ENCODE measurements at places on chromosomes 13 and 19.

DNA sequence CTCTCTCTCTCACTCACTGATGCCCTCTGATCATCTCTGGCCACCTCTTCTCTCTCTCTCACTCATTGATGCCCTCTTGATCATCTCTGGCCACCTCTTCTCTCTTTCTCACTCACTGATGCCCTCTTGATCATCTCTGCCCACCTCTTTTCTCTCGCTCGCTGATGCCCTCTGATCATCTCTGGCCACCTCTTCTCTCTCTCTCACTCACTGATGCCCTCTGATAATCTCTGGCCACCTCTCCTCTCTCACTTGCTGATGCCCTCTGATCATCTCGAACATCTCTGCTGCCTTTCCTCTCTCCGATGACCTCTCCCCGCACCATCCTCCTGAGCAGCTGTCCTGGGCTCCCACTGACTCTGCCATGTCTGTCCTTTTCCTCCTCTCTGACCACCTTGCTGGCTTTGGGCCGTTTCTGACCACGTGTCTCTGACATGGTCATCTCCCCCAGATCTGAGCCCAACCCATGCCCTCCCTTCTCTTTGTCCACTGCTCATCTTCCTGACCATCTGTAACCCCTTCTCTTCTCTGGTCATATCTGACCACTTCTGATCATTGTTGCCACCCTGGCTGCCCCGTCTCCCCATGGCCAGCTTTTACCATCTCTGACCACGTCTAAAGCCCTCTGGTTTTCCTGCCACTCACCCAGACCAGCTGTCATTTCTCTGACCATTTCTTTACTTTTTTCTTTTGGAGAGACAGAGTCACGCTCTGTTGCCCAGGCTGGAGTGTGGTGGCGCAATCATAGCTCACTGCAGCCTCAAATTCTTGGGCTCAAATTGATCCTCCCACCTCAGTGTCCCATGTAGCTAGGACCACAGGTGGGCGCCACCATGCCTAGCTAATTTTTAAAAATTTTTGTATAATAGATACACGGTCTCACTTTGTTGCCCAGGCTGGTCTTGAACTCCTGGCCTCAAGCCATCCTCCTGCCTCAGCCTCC lies 2.4 kb downstream of the LRFN3 start:
- DNase-seq: peak; percentile 25

DNA sequence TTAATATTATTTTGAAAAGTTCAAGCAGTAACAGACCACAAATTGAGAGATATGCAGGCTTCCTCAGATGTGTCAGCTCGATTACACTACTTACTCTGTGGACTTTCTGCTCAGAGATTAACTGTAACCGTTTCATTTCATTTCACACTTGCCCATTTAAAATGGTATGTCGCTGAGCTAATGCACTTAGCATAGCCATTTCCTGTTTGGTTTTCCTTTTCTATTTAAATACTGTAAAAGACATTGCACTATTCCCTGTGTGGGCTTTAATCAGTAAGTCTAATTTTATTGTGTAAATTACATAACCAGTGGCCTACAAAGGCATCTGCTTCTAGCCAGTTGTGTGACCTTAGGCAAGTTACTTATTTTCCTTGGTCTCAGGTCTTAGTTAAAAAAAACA lies 237.6 kb downstream of the LACC1 start:
- peak; percentile 4 for DNase-seq

DNA sequence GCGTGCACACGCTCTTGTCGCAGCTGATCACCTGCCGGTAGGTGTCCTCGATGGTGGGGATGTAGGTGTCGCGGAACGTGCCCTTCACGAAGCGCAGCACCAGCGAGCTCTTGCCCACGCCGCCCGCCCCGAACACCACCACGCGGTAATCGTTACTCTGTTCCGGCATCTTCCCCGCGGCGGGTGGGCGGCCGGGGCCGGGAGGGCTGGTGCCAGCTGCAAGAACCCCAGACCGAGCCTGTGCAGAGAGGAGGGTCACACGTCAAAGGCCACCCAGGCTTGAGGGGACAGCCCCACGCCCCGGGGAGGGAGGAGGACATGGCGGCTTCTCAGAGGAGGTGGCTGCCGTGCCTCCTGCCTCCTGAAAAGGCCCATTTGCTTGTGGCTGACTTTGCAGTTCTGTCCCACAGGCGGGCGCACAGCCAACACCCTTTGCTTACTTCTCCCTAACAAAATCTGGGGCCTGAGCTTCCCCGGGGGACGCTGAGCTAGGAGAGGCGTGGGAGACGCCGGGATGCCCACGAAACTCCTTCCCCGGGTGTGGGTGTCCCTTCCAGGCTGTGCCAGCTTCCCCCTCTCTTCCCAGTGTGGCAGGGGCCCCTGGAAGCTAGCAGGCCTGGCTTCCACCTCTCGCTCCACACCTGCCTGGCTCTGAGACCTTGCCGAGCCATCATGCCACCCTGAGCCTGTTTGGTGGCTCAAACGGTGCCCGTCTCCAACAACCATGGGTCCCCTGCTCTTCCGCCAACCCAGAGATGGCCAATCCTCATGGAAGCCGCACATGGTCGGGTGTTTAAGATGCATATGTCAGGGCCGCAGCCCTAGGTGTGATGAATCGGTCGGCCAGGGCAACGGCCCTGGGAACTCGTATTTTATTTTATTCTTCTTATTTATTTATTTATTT lies 3.3 kb downstream of the DIRAS1 start:
- no peak for DNase-seq

DNA sequence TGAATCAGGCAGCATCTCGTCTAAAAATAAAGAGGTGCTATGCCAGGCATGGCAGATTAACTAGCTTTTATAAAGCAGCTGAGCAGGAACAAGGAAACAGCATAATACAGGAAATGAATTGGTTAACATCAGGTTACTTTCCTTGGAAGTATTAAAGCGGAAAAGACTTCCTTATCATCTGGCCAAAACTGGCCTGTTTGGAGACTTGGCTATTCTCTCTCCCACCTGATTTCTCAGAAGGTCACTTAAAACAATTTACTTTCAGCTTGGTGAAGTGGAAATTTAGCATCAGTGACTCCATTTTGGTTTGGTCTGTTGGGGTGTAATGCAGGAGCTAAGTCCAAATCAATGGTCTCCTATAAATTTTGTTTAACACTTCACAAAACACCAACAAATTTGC lies 191.6 kb downstream of the NUFIP1 start:
- no peak for DNase-seq

DNA sequence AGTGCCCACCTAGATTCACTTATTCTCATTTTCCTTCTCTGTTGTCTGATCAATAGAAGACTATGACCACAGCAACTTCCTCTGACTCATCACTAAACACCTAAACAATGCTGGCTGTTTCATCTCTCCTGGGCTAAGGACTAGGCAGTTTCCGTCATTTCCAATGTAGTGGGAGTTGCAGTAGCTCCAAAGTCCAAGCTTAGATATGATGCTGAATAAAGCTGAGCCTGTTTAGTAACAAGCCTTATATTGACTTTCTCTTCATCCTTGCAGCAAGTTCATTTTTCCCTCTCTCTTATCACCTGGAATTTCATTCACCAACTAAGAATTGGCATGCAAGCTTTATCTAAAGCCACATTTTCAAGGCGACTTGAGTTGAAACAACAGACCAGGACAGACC lies 53.5 kb upstream of the PCDH9 start:
- no peak for DNase-seq

DNA sequence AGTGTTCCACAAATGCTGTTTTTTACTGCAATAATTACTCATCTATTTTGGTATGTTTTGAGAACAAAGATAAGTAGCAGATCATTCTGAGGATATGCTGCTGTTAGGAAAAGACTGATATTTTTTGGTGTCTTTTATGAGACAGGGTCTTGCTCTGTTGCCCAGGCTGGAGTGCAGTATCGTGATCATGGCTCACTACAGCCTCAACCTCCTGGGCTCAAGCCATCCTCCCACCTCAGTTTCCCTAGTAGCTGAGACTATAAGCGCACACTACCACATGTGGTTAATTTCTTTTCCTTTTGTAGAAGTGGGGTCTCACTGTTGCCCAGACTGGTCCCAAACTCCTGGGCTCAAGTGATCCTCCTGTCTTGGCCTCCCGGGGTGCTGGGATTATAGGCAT lies 9.5 kb downstream of the LSM4 start:
- DNase-seq: no peak

DNA sequence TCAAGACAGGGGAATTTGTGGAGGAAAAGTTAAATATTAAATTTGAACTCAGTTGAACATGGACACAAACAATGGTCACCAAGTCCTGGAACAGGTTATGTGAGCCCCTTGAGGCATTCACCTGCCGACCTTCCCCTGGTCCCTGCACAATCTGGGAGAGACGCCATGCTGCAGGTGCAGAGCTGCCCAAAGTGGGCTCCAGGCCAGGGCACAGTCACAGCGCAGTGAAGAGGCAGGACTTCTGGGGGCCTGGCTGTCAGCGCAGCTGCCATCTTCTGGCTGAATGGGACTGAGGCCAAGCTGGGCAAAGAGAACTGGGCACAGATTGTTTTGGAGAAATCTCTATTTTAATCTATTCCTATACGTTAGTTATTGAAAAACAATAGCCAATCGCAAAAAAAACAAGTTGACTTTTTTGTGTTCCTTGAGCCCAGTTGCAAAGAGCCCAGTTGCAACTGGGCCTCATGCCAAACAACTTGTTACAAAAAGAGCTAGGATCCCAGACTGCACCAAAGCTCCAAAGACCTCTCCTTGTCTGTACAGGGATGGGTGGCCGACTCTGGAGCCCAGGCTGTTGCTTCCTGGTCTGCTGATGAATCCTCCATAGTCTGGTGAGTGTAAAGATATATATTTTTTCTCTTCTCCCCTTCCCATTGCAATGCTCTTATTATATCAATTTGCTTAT lies 1.2 kb upstream of the ZNF626 start:
- DNase-seq: no peak

DNA sequence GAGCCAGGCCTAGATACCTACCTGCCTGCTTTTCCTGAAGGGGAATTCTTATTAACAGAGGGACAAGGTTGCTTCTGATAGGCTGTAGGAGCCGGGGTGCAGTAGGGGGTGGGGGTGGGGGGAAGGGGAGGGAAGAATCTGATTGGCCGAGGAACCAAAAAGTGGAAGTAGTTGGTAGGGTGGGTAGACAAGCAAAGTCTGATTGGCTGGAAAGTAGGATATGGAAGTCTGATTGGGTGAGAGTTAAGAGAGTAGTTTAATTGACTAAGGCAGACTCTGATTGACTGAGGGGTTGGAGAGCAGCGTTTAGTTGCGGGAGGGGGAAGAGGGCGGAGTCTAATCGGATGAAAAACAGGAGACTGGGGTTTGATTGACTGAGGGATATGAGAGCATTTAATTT lies 9.4 kb upstream of the CYP4F22 start:
- peak; percentile 5 for DNase-seq

GRCh38 chr13:77508959-77509620 lies 26.4 kb upstream of the SCEL start:
- DNase-seq: no peak

Measured in GM13977 (cell line).